T1000 (cell line): ENCODE measurements at places on chromosomes 12 and 14.
A peak's percentile ranks its signal among the peaks of the same experiment; 100 is the strongest.

DNA sequence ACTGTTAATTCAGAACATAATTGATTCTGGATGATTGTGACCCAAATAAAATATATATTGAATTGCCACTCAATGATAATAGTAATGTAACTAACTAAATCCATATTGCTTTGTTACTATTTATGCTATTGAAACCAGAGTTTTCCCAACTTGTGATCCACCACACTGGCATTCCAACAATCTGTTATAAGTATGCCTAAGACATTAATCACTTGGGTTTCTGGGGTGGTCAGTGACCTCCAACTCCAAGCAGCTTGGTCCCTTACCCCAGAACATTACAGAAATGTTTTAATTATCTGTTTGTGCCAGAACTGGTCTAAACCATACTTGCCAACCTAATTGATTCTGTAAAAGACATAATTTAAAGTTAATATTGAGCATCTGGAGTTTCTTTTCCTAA, 14.6 kb downstream of the CAPS2 start:
- DNase-seq, result no peak

DNA sequence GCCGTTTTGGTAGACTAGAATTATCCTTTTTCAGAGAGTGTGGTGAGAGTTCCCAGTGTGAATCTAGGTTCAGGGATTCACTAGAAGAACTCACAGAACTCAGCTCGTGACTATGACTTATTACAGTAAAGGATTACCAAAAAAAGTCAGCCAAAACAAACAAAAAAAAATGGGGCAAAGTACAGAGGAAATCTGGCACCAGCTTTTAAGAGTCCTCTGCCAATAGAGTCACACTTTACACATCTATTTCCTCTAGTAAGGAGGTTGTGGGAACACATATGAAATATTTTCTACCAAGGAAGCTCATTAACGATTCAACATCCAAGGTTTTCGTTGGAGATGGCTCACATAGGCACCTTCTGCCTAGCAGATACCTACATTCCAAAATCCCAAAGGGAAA, 28.2 kb downstream of the TSPAN19 start:
- DNase-seq, result no peak

- DNase-seq, result no peak
Measured at GRCh38 chr12:66900616-66901015, 221.7 kb upstream of the GRIP1 start.

DNA sequence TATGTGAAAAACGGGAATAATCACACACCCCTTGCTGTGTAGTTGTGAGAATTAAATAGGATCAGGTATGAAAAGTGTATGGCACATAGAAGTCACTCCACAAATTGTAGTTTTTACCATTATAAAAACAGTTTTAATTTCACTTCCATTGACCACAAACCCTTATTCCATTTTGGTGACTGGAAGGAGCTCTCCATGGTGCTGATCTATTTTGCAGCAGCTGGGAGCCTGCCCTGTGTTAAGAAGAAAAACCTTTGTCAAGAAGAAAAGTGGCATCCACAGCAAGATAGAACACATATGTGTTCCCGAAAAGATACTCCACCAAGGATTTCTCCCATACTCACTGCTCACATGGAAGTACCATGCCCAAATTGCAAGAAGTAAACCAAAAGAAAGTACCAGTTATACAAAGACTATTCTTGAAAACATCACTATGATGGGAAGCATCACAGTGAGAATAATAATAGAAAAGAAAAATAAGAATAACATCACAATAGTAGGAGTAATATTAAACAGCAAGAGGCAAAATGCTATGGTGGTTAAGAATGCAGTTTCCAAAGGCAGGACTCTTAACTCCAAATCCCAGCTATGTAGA, 58.7 kb downstream of the TUNAR start:
- DNase-seq, result no peak

DNA sequence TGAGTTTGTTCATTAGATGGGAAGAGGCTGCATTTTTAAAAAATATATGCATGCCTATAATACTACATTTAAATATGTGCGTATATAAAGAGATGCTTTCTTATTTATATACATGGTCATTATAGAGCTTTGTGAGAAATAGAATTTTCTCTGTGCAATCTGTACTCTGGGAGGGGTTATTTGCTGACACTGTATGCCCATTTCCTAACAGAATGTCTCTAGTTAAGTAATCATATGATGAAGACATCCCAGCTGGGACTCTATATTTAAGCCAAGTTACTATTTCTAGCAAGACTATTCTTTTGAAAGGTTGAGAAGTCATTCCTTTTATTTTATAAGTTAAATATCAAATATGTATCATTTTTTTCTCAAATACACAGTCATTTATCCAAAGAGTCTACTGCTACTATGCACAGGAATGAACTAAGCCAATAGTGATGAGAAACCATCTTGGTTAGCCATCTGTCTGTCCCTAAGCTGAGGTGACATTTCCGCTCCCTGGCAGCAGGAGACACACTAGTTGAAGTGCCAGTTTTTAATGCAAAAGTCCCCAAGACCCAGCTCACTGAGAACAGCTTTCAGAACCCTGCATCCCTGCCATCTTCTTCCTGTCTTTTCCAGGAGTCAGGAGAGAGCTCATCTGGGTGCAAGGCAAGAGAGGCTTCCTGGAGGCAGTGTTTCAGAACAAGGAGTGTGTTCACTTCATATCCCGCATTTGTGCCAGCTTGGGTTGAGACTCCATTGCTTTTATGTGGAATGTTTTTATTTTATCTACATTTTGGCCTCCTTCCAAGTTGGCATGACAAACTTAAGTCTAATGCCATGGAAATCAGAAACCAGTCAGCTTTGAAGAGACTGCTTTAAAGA, 69.5 kb downstream of the TMEM132C start:
- no peak for DNase-seq

- no peak for DNase-seq
Measured at GRCh38 chr12:48693572-48693971, 11.5 kb upstream of the KANSL2 start.

GRCh38 chr12:112759786-112760185, 31.8 kb upstream of the RPH3A start:
- DNase-seq, result no peak

DNA sequence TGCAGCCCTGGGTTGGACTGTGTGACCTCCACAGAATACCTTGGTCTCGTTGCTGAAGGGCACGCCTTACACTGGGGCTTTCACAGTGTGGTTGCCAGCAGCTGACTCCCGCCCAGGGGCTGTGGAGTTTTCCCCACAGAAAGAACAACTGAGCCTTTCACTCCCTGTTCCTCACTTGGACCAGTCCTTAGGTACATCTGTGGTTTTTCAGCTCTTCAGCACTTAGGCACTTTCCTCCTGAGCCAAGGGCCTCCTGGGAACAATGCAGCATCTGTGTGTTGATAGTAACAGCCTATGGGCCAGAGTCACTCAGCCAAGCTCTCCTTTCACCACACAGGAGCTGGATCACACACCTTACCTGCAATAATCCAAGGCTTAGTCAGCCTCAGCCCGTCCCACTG, 25.0 kb downstream of the ERP27 start:
- DNase-seq, result no peak

- DNase-seq, result no peak
Measured at GRCh38 chr12:122306407-122306806, 40.1 kb upstream of the VPS33A start.

GRCh38 chr14:73824536-73824935, 27.1 kb upstream of the PTGR2 start:
- DNase-seq, result no peak

GRCh38 chr14:93950948-93951634, 23.9 kb downstream of the FAM181A start:
- no peak for DNase-seq

DNA sequence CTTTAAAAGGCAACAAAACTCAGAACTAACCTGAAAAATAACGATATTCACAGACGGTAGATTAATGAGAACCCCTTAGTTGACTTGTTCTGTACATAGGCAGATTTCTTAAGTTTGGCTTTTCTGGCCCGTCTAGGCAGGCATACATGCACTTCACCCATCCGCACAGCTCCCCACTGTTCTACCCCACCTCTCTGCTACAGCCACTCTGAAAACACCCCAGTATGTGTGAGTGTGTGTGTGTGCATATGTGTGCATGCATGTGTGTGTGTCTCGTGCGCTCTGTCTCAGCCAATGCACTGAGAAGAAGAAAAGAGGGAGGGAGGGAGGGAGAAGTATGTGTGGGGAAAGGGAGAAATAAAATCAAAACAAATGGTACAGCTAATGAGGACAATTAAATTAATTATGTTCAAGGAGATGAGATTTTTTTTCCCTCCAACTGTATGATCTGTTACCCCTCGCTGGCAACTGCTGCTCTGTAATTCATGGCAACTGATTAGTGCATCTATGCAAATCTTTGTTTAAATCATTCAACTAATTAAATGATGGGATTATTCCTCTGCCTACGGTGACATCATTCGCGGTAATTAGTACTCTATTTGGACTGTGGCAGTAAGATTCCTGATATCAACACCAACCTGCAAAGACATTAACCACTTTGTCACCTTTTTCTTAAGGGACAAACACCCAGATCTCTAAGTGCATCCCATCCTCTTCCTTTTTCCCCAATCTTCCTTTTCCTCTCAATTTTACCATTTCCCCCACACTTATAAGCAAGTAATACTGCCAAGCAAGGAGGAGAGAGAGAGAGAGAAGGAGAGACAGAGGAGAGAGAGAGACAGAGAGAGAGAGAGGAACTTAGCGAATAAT, 2.2 kb upstream of the LMO3 start:
- DNase-seq, result no peak

DNA sequence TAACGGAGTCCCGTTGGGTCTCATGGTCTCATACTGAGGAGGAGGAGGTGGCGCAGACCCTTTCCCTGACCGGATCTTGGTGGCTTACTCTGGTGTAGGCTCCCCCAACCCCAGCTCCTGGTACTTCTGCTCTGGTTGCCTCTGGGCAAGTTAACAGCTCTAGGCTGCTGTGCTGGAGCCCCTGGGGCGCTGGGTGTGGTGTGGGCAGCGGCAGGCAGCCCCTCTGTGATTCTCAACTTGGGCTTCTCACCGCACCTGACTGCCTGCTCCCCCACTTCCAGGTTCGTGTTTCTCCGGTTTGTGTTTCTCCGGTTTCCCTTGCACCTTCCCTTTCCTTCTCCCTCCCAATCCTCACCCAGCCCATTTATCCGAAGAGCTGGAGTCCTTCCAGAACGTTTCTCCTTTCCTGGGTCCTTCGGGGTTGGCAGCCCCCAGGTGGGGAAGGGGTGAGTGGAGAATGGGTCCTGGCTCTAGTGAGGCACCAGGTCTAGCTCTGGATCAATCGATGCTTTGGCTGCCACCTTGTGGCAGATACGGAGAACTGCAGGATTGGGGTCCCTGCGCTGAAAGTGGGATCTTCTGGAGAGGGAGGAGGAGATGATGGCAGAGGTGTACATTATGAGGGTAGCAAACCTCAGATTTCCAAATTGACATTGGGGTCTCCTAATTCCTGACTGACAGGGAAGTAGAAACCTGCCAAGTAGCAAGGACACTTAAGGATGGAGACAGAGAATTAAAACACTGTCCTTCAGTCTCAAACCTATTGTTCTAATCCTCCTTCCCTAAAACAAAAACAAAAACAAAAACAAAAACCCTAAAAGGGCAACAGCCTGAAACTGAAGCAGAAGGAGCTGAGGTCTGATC, 8.3 kb downstream of the CISTR start:
- peak; percentile 56 for DNase-seq

DNA sequence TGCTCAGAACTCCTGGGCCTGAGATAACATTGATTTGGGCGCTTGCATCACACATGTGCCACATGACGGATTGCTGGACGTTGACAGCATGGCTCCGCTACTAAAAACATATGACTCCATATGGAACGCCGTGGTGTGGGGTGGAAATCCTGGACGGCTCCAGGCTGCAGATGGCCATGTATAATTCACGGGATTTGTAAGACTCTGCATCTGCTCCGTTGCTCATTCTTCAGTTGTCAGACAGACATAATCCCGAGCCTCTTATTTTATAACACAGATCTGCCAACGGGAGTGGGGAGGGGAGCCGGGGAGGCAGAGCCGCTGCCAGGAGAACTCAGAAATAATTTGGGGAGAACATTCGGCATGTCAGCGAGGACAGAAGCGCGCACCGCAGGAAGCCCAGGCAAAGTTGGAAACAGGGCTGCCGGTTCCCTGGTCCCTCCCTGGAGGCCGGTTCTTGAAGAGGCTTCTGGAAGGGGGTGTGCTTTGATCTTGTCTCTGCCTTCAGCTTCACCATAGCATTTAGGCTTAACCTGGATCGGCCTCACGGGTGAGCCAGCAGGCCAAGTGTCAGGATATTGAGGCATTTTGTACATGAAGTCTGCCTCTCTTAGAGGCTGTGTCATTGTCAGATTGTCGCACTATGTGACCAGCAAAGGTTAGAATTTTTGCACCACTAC, 45.8 kb upstream of the MYL2 start:
- DNase-seq, result no peak

GRCh38 chr14:52950898-52951680, at the start of gene FERMT2:
Gene FERMT2 (minus strand): TSS chr14:52951050. CDS start chr14:52950568, 482 bp downstream.
- DNase-seq, result peak; percentile 85

GRCh38 chr12:9319044-9319841, 111.0 kb upstream of the PZP start:
- no peak for DNase-seq

GRCh38 chr12:33223956-33224355, 215.7 kb downstream of the SYT10 start:
- no peak for DNase-seq

GRCh38 chr12:101915841-101916240, 38.5 kb downstream of the DRAM1 start:
- no peak for DNase-seq

GRCh38 chr12:92641291-92641690, 61.5 kb upstream of the PLEKHG7 start:
- DNase-seq, result no peak
